Forelimb muscle (tissue), 1 donor: ENCODE measurements at places on chromosomes 7 and 10.

DNA sequence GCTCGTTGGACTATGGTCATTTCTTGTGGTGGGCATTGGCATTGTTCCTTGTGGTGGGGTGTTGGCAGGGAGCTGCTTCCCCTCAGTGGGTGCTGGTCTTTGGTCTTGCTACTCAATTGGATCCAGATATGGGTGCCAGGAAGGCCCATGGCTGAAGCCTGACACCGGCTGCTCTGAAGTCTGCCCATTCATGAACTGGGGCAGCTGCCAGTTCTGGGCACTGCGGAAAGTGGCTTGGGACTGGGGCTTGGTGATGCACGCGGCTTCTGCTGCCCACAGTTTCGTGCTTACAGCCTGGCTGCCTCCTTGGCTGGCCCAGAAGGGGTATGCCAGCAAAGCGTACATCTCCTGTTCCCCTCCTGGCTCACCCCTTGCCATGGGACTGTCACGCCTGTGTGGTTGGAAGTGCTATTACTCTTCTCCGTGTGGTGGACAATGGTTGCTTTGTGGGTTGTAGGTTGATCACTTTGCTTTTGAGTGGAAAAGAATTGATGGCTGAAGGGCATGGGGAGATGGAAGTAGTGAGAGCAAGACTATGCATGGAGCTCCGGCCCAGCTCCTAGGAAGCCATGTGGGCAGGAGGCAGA lies 54.7 kb downstream of the ADAMTS14 start:
- DNase-seq: no peak

DNA sequence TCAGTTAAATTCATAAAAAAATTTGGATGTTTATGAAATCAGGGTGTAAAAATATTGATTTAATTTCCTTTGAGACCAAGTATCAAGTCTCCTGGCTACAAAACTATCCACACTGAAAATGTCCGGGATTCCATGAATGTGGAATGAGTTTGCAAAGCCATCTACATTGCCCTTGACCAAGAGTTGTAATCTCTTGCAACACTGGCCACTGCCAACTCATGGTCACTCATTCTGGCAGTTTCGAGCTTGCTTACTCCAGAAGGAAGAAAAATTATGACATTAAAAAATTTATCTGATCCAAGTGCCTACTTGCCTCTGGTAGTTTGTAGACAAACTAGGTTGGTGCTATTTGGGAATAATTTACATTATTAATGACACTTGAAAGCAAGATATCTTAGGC lies 84.2 kb downstream of the NPY start:
- DNase-seq: no peak

GRCh38 chr7:45595809-45596664 lies 21.9 kb downstream of the ADCY1 start:
- no peak for DNase-seq

DNA sequence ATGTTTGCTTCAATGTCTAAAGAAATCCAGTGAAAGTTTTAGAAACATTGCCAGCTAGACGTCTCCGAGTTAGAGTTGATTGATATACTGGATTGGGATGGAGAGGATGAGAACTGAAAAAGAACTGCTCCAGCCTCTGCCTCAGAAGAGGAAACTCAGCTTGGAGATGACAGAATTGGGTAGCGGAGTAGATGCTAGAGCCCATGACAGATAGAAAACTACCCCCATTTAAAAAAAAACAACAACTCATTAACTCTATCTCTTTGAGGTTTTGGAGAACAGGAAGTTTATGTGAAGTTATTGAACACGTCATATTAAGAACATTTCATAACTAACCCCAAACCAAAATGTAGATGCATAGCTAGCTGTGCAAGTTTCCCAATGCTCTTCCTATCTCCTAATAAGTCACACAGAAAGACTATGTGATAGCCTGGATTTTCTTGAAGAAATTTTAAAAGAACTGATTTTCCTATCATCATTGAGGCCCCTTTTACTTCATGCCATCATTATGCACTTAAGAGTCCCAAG lies 28.3 kb upstream of the AFAP1L2 start:
- DNase-seq: no peak

DNA sequence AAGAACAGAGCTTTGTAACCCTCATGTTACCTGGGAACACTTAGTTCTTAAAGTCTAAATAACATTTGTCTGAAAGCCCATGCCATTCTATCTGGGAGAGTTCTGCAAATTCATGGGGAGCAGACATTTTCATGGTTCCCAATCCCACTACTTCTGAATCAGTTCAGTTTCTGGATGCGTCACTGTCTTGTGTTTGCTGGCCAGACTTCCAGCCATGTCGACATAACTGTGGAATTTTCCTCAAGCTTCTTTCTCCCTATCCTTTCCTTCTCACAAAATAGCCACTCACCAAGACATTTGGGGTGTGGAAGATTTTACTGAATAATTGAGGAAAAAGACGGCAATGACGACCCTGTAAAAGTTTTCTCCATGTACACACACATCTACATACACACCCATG lies 272.5 kb downstream of the NEBL start:
- peak; percentile 82 for DNase-seq

DNA sequence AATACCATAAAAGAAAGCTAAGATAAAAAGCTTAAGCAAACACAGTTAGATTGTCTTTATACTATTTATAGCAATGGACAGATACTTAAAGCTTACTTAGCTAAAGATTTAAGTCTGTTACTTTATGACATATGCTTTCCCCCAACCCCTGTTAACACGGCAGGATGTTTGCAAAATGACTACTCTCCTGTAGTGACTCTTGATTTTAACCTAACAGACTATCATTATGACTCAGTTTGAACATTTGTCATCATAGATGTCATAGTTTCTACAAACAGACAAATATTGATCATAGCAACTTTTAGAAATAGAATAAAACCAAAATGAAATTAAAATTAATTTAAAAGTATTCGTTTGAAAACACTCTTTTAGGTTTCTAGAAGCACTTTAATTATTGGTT lies 7.8 kb upstream of the COMMD3 start:
- no peak for DNase-seq

DNA sequence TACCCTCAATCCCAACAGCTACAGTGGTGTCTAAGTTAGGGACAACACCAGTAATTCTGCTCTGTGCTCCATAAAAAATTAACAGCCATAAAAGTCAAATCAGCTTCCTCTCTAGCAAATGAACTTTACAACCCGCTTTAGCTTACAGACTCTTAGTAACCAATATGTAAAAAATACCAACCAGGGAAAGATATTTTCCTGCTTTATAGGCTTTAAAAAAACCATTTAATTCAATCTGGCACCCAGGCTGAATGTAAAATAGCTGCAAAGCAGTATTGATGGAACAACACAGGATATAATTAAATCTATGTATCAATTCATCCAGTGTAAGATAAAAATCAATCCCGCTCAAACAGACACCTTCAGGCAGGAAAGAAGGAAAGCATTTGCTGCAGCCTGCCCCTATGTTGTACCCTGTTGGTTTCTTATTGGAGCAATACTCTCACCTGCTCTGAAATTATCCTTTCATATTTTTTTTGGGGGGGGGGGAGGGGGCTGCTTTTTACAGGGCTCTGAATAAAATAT lies 98.6 kb downstream of the NXPH1 start:
- DNase-seq: no peak

- no peak for DNase-seq
Measured at GRCh38 chr7:12444785-12445184, 41.1 kb upstream of the VWDE start.

DNA sequence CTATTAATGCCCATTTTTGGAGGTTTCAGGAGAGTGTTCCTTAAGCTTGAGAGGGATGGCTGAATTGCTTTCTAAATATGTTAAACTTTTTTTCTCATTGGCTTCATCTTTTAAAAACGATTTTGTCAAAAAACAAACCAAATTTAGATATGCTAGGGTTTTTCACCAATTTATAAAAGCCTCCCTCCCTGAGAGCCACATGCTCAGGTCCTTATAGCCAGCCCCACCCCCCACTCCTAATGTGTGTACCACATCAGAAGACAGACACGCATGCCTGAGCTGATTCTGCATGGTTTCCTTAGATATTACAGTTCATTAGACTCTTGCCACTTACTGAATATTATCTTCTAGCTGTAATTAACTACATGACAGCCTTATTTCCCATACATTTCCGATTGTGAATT lies 2.0 kb downstream of the CUL1 start:
- DNase-seq: no peak

DNA sequence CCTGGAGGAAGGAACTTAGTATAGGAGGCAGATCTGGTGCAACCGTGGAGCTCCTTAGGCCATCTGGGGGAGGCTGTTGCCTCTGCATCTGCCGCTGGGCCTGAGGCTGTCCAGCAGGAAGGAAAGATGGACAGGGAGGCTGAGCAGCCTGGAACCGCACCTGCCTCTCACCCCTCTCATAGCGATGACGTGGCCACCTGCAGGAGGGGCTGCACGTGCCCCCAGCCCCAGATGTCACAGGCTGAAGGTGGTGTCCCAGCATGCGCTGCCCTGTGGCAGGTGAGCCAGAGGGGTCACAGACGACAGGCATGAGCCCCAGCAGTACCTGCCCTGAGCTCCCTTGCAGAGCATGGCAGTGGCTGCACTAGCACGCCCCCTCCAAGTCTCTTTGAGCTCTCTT lies 283.9 kb downstream of the ACTR3B start:
- DNase-seq: no peak

DNA sequence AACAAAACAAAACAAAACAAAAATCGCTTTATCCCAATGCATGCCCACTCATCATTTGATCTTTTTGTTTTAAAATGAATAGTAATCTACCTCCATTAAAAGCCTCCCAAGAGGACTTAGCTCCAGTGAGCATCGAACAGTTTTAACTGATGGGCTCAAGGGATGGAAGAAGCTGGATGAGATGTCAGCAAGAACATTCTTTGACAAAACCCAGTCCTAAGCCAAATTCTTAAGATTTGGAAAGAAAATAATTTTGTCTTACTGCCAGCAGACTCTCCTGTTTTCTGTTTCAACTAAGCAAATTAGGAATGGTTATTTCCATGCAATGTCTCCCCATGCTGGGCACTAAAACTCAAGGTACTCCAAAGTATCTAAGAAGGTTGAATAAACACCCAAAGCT lies 127.3 kb downstream of the RNLS start:
- no peak for DNase-seq

DNA sequence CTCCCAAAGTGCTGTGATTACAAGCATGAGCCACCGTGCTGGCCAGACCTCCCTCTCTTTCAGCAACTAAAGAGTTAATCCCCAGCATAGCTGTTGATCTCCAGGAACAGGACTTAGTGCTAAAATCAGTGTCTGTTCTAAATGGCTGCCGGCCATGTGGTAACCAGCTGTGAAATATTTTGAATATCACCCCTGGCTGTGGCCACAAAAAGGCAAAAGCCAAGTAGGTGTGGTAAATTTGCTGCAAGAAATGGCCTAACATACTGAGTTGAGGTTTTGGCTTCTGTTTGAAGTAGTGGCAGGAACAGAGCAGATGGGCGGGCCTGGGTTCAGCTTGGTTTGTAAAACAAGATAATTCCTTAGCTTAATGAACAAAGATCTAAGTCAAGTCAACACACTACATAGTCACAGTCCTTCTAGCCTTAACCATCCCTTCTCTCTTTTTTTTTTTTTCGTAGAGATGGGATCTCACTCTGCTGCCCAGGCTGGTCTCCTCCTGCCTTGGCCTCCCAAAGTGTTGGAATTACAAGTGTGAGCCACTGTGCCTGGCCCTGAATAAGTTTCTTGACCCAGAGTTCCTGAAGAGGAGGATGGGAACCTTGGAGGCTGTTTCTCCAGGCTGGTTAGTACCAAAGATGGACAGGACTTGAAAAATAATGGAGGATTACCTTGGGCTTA lies 22.7 kb upstream of the AGFG2 start:
- DNase-seq: no peak

DNA sequence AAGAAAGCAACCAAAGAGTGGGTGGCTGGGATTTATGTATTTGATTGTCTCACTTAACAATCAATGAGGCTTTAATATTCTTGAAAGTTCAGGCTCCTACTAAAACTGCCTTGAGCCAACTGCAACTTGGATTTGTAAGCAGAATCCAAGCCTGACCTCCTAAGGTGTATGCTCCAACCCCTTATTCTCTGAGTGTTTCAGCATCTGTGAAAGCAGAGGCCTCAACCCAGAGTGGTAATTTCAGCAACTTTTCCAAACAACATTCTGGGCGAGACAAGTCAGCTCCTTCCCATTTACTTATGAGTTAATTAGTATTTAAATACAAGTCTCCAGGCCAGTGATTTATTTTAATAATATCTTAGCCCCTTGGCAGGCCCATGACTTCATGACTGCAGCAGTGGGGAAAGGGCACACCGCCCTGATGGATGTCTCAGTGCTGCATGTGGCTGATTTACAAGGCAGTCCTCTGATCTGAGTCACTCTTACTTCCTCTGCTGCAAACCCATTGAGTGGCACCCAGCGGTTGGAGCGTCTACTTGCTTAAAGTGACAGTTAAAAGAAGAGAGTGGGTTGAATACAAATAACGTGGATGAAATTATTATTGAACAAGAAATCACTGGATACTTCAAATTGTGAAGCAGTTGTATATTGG lies 209.1 kb downstream of the TRIL start:
- DNase-seq: no peak

DNA sequence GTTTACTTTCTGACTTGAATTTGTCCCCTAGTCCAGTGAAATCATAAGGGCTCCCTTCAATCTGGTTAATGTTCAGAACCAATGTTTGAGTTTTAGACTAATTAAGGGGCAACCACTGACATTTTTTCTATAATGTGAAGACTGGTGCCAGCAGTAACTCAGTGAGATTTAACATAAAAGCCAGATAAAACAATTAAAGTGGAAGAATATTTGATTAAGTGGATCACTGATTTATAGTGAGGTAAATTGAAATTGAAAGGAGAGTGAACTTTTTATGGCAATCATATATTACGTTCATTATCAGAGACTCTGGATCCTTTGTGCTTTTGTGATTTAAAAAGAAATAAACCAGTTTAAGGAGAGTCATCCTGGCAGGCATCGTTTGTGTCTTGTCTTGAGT lies 246.8 kb downstream of the GATA3 start:
- no peak for DNase-seq

DNA sequence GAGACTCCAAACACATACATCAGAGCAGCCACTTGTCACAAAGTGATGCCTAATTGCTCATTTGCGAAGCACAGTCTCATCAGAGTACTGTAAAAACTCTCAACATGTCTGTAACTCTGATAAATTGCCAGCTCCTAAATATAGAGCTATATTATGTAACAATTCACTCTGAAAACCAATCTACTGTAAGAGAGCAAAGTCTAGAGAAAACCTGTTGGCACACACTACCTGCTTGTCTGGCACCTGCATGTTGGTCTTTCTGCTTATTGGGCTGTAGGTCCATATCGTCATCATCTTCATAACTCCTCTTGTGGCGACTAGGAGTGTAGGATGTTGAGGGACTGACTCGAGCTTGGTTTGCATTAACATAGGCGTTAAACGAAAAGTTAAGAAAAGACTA lies 19.8 kb downstream of the MCMBP start:
- DNase-seq: no peak

- no peak for DNase-seq
Measured at GRCh38 chr10:33115738-33116719, 158.0 kb upstream of the ITGB1 start.

DNA sequence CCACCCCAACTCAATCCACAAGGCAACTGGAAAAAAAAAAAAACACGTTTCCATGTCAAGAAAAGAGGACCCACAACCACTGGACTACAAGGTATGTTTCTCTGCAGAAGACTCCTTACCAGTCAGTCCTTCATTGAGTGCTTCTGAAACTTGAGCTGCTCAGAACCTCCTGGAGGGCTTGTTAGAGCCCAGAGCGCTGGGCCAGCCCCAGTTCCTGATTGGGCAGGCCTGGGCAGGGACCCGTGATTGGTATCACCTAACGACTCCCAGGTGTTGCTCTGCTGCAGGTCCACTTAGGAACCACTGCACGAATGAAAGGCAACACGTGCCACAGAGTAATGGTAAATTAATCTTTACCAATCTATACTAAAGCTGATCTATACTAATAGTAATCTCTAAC lies 473 bp upstream of the CCDC201 start:
- no peak for DNase-seq

- no peak for DNase-seq
Measured at GRCh38 chr10:62511656-62512055, 137.5 kb downstream of the ZNF365 start.
